ENCODE measurements at places on chromosomes 2 and 18.

DNA sequence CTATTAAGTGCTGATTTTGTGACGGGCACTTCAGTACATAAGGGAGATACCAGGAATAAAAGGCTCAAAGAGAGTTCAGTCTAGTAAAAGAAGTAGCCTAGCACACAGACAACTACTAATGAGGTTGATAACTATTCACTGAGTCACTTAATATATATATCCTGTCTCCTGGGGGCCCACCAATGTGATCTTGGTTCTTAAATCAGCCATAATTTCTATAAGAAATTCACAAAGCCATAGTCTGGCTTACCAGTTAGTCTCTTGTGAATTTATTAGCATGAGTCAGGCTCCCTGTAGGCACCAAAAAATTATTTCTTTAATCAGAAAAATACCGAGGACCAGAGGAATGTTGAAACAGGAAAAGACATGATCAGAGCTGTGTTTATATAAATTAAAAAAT lies 10.4 kb downstream of the KCNE4 start:
- no peak for DNase-seq

- DNase-seq: no peak
These were observed 55.5 kb downstream of the NCK2 start for GRCh38 chr2:105800036-105800713.

DNA sequence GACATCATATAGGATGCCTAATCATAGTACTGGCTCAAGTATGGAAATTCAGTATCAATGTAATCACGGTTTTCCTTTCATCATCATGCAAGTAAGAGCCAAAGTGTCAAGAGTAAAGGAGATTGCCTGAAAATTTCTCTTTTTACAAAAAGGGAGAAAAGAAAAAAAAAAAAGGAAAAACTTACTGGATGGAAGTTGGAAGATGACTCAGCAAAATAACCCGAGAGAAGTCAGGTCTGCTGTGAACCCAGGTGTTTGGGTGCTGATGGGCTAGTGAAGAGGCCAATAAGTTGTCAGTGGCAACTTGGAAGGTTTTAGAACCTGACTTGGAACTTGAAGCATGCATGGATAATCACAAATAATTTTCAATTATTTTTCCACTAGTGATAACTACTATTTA lies 441.9 kb upstream of the SLC14A2 start:
- no peak for DNase-seq

DNA sequence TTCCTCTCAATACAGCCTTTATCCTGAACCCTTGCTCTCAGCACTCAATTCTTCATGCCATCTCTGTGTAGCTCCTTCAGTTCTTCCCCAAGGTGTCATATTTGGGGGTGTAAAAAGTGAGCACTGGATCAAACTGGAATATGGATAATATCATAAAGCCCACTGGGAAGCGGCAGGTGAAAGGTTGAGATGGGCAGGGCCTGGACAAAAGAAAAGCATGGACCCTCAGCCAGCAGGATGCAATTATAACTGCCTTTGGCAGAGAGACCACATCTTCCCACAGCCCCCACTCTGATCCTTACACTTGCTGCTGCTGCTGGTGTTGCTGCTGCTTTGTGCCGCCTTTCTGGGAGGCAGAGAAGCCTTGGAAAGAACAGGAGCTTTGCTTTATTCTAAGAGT lies 31.2 kb upstream of the STPG4 start:
- DNase-seq: no peak

DNA sequence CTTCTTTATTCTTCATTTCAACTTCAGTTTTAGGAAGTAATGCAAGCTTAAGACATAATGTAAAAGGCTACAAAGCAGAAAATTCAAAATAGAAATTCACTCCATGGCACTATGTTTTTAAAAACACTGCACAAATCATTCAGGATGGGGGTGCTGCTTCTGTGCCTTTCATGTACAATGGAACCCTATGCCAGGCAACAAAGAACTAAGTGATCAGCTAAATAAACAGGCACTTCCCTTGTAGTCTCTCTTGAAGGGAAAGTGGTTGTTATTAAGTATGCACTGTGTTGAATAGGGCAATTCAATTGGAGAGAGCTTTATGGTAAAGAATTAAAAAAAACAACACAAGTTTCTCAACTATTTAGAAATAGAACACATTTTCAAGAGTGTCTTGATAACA lies 10.9 kb upstream of the ERBB4 start:
- no peak for DNase-seq

DNA sequence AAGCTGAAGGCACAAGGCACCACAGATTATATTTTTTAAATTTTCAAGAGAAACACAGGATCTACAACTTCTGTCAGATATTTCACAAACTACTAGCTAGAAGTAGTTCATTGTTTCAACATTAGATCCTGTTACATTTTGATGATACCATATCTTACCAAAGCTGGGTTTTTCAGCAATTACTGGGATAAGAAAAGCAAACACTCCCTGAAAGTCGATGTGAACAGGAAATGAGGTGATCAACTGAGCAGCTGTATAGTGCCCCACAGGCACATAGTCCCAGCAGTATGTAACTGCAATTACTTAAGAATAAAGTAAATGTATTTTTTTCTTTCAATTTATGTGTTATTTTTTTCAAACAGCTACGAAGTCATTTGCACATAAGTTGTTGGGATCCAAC lies 103.5 kb downstream of the DNER start:
- no peak for DNase-seq

DNA sequence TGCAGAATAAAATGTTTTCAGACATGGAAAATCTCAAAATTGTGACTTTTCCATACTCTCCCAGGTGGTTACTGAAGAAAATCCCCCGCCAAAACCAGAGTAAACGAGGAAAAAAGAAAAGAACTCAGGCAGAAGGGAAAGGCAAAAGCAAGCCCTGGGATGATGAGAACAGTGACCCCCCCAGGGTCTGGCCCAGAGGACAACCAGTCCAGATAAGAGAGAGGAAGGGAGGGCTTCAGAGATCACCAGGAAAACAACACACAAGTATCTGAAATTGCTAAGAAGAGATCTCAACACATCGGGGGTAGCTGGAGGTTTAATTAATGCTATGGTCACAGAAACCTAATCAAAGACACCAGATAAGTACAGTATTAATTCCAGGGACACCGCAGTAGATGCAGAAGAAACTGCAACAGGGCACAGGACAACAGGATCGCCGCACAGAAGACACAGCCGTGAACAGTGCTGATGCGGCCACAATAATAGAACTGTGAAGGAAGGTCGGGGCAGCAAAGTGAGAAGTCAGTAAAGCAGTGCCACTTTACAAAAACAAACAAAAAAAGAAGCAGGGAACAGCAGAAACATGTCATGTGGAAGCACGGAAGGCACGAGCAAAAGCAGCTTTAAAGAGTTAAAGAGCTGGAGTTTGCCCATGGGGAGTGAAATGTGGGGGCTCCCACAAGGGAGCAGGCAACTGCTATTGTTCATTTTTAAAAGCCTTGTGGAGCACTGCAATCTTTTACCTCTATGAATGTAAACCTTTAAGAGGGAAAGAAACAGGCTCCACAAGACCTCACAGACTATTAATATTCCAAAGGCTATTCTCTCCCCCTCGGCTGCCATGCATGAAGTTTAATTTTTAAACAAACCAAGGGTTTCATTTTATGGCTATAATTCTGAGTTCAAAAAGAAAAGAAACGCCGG lies 28.4 kb downstream of the FAM168B start:
- DNase-seq: no peak

DNA sequence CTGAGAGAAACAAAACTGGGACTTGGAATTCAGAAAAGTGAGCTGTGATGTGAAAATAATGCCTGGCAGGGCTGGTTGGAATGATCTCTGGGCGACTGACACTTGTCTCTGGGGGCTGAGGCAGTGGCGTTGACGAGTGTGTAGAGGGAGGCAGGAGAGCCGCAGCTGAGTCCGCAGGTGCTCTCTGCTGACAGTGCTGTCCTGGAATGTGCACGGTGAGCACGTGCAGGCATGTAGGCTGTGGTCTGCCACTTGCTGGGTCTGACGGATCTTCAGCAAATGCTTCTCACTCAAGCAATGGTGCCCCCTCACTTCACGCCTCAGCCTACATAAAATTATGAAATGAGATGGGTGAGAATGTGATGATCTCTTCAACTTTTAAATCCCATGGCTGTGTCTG lies 38.5 kb upstream of the ATP9B start:
- no peak for DNase-seq

DNA sequence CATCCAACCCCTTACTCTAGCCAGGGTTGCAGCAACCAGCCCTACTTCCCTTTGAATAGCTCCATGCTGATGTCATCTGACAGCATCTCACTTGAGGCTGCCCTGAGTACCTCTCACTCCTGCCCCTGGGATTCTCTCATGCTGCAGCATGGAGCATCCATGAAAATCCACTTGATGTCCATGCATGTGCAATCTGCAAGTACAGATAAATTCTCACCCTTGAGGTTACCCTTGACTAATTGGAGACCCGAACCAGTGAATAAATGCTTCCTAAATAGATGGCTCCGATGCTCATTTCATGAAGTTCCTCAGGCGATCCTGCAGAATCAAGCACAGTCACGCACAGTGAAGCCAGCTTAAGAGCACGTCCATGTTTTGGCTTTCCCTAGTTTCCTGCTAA lies 298.3 kb downstream of the RBM43 start:
- DNase-seq: no peak

- no peak for DNase-seq
These were observed 86.0 kb downstream of the TAF4B start for GRCh38 chr18:26312199-26312598.

- DNase-seq: no peak
These were observed 17.1 kb upstream of the NFE2L2 start for GRCh38 chr2:177281400-177282180.
